ENCODE measurements at places on chromosomes 12 and 14.

- H3K4me1 ChIP-seq: no peaks in the 10 kb centered on the region
- no peaks in the 10 kb centered on the region for H3K36me3 ChIP-seq
- no peak overlapping the region for H3K4me3 ChIP-seq
- H3K27me3 ChIP-seq: no peaks in the 10 kb centered on the region
Measured at GRCh38 chr12:109147954-109148353, 31.6 kb downstream of the ACACB start.

DNA sequence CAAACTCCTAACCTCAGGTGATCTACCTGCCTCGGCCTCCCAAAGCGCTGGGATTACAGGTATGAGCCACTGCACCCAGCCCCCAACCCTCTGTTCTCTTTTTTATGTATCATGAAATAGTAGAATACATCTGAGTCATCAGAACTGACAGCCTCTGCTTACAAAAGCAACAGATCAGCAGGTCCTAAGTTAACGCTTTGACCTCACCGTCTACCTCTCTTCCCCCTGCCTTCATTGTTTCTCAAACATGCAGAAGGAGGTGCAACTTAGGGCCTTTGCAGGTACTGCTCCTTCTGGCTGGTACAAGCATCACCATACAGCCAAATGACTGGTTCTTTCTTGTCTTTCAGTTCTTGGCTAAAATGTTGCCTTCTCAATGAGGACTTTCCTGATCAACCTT is 249.2 kb downstream of the PAWR start:
- H3K36me3 ChIP-seq: no peaks in the 10 kb centered on the region
- H3K4me3 ChIP-seq: no peak overlapping the region

GRCh38 chr14:65286443-65286842 is 126.1 kb upstream of the FUT8 start:
- H3K4me3 ChIP-seq: no peak overlapping the region
- no peak overlapping the region for H3K27ac ChIP-seq
- no peaks in the 10 kb centered on the region for H3K36me3 ChIP-seq

DNA sequence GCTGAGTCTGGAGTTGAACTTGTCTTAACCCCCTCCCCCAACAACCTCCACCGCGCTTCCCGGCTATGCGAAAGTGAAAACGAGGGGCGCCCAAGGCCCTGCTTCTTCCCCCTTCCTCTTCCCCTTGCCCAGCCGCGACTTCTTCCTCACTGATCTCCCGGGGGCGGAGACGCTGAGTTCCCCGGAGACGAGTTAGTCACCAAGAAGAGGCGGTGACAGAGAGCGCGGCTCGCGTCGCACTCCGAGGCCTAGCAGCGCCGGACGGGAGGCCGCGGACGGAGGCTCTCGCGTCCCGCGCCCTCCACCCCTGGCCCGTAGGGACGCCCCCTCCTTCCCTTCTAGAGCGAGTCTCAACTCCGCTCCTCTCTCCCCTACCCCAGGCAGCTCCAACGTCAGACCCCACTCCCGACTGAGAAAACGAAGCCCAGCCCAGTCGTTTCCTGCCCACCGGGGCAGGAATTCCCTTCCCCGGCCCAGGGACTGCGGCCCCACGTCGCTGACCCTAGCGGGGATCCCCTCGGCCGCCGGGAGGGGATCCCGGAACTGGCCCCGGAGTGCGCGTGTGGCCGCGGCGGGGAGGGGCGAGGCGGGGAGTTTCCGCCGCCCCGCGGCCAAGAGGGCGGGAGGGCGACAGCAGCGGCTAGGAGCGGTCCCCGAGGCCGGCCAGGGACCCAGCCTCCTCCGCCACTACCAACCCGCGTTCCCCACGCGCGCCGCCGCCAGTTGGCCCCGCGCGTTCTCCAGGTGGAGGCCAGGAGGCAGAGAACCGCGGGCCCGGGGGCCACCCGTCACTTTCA is 1.4 kb downstream of the BAZ1A start:
- peaks cover 31% of the 10 kb centered on the region for H3K36me3 ChIP-seq
- peak overlapping the region; percentile 94 for H3K27ac ChIP-seq
- H3K4me3 ChIP-seq: peak overlapping the region; percentile 76
- no peaks in the 10 kb centered on the region for H3K27me3 ChIP-seq
- peak; percentile 87 for DNase-seq
- peaks cover 16% of the 10 kb centered on the region for H3K4me1 ChIP-seq

DNA sequence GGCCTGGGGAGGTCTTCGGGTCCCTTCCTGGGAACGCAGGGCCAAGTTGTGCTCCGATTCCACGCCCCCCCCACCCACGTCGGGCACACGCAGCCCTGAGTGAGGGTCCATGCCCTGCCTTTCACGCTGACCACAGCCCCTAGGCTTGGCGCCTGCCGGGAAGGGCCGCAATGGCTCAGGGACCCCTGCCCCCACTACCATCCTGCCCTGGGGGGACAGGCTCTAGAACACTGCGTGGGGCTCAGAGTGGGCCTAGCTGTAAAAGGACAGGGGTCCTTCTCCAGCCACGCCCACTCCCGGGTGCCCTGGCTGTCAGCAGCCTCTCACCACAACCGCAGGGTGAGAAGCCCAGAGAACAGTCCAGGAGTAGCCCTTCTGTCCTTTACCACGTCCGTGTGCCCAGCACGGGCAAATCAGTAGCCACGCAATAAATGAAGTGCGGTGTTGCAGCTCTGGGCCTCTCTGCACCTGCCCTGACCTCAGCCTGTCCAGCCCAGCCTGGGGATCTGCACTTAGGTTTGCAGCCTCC is 9.4 kb upstream of the GPR68 start:
- no peak for DNase-seq
- no peaks in the 10 kb centered on the region for H3K36me3 ChIP-seq
- H3K4me3 ChIP-seq: peak overlapping the region; percentile 49
- peak overlapping the region; percentile 19 for H3K27ac ChIP-seq
- peaks cover 16% of the 10 kb centered on the region for H3K4me1 ChIP-seq

GRCh38 chr14:104120281-104120741 is 18.1 kb upstream of the KIF26A start:
- H3K4me1 ChIP-seq: peaks cover 4% of the 10 kb centered on the region
- no peak overlapping the region for H3K27ac ChIP-seq
- no peak overlapping the region for H3K4me3 ChIP-seq
- peak; percentile 47 for DNase-seq
- no peaks in the 10 kb centered on the region for H3K36me3 ChIP-seq

- H3K27me3 ChIP-seq: peaks cover 7% of the 10 kb centered on the region
- DNase-seq: no peak
- no peak overlapping the region for H3K27ac ChIP-seq
- no peak overlapping the region for H3K4me3 ChIP-seq
Measured at GRCh38 chr14:101191721-101192660, 288.5 kb upstream of the RTL1 start.

DNA sequence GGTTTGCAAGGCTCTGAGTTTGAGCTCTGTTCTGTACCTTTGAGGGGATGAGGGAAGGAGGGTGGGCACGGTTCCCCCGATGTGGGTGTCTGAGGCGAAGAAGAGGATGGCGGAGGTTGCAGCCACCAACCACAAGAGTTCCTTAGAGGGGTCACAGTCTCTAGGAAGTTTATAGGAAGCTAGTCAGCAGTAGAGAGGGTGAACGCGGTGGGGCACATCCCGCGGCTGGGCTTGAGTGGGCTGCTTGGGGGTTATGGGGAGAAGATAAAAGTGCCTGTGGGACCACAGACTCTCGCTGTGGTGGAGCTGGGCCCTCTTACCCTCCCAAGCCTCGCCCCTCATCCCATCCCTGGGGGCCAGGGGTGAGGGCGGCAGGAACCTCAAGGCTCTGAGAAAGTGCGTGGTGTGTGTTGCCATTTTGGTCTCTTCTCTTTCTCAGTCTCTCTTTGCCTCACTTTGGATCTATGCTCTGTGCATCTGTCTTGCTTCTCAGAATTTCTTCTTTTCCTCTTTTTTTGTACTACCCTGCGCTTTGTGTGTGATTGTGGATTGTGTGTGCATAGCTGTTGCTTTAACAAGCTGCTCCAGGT is 2.7 kb downstream of the CD4 start:
- H3K4me1 ChIP-seq: no peaks in the 10 kb centered on the region
- no peak overlapping the region for H3K27ac ChIP-seq
- no peaks in the 10 kb centered on the region for H3K27me3 ChIP-seq
- no peaks in the 10 kb centered on the region for H3K36me3 ChIP-seq

DNA sequence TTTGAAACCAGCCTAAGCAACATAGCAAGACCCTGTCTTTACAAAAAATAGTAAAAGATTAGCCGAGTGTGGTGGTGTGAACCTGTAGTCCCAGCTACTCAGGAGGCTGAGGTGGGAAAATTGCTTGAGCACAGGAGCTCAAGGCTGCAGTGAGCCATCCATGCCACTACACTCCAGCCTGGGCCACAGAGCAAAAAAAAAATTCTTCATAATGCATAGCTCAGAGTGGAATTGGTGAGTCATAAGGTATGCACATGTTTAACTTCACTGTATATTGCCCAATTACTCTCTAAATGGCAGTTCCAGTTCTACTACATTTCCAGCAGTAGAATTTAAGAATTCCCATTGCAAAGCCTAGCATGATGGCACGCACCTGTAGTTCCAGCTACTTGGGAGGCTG is 26.8 kb upstream of the CLIP1 start:
- H3K27me3 ChIP-seq: no peaks in the 10 kb centered on the region
- no peaks in the 10 kb centered on the region for H3K36me3 ChIP-seq
- H3K4me1 ChIP-seq: peaks cover 14% of the 10 kb centered on the region
- no peak for DNase-seq

DNA sequence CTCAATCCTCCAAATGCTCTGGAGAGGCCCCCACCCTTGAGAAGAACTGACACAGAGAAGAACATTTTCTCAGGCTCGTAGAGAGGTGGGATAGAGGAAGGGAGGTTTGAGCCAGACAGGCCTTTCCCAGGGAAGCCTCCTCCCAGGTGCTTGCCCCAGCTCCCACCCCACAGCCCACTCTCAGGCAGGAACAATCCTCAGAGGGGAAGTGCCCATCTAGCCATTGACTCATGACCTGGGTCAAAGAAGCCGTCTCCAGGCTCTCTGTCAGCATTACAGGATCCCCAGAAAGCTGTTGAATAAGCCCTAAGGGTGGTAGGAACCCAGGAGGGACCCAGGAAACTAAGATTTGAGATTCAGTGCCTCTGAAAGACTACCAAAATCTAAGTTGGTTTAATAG is 3.8 kb downstream of the AQP6 start:
- H3K27me3 ChIP-seq: no peaks in the 10 kb centered on the region
- no peak overlapping the region for H3K4me3 ChIP-seq
- no peak for DNase-seq
- no peaks in the 10 kb centered on the region for H3K4me1 ChIP-seq

DNA sequence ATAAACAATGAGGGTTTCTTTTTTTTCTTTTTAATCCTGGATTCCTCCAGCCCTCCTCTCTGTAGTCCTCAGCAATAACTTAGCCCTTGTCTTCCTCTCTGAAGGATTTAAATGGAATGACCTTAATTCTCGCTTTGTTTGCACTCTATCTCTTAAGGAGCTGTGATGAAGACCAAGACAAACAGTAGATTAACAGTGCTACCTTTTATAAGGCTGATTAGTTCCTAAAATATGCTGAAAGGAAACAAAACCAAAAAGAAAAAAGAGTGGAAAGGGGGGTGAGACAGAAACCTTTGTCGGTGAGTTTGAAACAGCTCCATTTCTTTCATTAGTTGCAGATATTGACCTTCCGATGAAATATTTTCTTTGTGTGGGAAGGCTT is 38.7 kb upstream of the PTCSC3 start:
- no peak overlapping the region for H3K27ac ChIP-seq
- no peak for DNase-seq
- peaks cover 69% of the 10 kb centered on the region for H3K27me3 ChIP-seq
- H3K36me3 ChIP-seq: no peaks in the 10 kb centered on the region
